ENCODE measurements at places on chromosomes 3 and 15.

DNA sequence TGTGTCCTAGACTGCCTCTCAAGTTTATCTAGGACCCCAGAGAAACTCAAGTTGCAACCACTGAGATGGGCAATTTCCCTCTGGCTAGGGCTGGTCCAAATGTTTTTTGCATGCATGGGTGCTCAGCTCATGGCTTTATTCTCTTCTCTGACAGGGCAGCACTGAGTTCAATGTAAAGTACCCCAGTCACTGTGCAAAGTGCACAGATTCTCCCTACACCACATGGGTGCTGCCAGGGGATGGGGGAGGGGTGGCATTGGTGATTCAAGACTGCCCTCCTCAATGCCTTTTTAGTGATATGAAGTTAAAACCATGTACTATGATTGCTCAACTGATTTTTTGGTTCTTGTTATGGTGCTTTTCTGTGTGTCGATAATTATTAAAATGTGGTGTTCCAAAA, 14.8 kb upstream of the RAD51 start:
- DNase-seq = no peak

DNA sequence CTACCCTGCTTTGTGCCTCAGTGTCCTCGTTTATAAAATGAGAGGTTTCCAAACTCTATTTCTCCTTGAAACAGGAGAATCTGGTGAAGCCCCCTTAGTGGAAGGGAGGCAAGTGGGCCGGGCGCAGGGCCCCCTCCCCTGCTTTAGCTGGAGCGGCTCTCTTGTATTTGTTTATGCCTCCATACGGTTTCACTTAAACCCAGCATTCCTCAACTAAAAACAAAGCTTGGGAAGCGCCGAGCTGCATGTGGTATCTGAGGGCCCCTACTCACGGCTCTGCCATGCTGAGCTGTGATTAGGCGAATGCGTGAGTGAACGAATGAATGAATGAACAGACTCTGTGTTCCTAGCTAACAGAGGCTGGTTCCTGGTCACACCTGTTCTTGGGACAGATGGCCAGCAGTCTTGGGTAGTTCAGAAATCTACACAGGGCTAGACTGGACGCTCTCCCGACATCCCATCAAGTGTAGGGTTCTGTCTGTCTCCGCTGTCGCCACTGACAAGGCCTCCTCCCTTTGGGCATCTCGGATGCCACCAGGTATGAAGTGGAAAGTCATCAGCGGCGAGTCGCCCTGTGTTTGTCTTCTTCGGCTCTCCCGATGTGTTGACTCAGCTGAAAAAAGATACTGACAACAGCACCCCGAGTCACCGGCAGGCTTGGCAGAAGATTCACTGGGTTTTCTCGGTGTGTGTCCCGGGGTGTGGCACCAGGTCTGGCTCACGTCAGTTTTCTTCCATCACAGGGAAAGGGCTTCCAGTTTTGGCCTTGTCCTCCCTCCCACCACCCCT, 42.4 kb upstream of the VPS8 start:
- no peak for DNase-seq

DNA sequence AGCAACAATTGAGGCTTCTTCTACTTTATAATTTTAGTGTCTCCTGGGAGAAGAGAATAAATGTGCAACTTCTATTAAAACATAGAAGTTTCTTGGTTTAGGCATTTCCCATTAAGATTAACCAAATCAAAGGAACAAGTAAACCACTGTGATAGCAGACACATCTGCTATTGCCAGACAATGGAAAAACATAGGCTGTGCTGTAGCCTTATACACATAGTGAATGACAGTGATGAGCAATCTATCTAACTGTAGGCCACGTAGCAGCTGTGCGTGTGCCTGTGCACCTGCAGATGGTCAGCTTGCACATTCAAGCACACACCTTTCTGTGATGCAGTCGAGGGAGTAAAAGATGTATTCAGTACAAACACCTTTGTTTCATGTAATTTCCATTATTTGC, 32.7 kb downstream of the GNB4 start:
- DNase-seq = no peak

DNA sequence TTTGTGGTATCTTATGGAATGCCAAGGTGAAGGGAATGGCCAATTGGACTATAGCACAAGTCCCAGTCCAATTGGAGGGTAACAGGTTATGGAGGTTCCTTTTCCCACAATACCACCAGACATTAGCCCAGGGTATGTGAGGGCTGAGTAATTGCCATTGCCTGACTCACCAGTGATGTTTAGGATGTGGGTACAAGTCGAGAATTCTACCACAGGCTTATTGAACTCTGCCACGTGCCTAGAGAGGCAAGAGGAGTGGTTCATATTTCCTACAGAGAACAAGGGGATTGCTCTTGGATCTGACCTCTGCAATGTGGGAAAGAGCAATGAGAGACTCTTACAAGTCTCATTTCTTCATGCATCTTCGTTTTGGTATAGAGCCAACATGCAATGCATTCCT, 85.0 kb upstream of the XCR1 start:
- DNase-seq = peak; percentile 83

DNA sequence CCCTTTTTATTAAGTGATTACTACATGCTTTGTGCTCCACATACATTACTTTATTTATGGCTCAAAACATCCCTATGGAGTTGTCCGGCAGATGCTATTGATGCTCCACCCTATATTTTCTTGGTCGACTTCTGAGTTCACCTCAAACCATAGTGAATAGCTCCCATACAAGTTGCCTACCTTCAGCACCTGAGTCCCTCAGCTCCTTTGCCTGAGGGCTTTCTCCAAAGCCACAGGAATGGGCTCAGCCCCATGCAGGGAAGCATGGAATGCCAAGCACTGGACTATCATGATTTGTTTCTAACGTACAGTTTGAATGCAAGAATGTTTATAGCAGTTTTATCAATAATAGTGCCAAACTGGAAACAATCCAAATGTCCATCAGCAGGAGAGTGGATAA, 124.8 kb upstream of the TNIK start:
- no peak for DNase-seq

DNA sequence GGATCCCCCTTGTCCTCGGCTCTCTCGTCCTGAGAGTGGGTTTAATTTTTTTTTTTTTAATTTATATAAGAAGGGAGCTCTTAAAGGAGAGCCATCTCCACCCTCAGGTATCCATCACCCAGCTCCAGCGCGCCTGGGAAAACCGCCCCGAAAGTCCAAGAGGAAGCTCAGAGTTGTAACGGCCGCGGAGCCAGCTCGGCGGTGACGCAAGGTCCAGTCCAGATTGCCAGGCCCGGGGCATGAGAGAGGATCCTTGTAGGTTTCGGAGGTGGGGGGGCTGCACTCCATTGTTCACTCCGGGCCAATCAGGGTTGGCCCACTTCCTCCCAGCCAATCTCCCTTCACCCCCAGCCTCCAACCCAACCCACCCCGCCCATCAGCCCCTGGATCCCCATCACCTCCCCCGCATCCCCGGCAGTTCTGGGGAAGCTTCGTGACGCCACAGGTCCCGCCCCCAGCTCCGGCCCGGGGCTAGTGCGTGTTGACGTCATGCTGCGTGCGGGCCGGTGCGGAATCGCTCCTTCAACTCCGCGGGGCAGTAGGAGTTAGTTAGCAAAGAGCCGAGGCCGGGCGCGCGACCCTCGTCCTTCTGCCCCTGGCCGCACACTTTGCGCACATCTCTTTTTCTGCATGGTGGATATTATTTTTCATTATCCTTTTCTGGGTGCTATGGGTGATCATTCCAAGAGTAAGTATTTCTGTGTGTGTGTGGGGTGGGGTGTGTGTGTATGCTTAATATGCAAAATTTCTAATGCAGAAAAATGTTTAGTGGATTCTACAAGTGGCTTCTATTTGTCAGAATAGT, at the start of gene ISL2:
Gene ISL2, plus strand, starts transcription at position 520 of the 805 bp plus-strand sequence. Its CDS starts 111 bp downstream, at position 631.
- DNase-seq = peak; percentile 98

DNA sequence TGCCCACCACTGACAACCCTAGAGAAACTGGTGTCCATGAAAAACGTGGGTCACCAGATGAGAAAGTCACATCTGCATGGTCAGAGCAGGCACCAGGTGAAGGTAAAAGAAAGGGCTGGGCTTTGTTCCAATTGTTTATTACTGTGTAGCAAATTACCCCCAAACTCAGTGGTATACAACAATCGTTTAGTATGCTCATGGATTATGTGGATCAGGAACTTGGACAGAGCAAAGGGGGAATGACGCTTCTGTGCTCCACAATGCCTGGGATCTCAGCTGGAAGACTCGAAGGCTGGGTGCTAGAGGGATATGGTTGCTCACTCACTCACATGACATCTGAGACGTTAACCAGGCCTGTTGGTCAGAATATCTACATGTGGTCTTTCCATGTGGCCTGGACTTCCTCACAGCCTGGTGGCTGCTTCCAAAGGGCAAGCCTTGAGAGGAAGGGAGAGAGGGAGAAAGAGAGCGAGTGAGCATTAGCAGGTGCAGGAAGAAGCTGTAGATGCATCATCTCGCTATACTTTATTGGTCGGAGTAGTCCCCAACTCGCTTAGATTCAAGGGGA, 44.9 kb downstream of the LPP start:
- no peak for DNase-seq

GRCh38 chr15:53827355-53827754, 67.9 kb upstream of the WDR72 start:
- no peak for DNase-seq

GRCh38 chr3:126557761-126558160, 971 bp downstream of the C3orf22 start:
- DNase-seq = no peak

- peak; percentile 26 for DNase-seq
Measured at GRCh38 chr15:79028411-79028964, 62.1 kb downstream of the RASGRF1 start.

- DNase-seq = no peak
Measured at GRCh38 chr15:39013262-39013661, 448.6 kb upstream of the RASGRP1 start.

GRCh38 chr15:77580996-77581682, 51.6 kb downstream of the LINGO1 start:
- no peak for DNase-seq

GRCh38 chr3:172038798-172039435, 461 bp upstream of the FNDC3B start:
- DNase-seq = peak; percentile 25

DNA sequence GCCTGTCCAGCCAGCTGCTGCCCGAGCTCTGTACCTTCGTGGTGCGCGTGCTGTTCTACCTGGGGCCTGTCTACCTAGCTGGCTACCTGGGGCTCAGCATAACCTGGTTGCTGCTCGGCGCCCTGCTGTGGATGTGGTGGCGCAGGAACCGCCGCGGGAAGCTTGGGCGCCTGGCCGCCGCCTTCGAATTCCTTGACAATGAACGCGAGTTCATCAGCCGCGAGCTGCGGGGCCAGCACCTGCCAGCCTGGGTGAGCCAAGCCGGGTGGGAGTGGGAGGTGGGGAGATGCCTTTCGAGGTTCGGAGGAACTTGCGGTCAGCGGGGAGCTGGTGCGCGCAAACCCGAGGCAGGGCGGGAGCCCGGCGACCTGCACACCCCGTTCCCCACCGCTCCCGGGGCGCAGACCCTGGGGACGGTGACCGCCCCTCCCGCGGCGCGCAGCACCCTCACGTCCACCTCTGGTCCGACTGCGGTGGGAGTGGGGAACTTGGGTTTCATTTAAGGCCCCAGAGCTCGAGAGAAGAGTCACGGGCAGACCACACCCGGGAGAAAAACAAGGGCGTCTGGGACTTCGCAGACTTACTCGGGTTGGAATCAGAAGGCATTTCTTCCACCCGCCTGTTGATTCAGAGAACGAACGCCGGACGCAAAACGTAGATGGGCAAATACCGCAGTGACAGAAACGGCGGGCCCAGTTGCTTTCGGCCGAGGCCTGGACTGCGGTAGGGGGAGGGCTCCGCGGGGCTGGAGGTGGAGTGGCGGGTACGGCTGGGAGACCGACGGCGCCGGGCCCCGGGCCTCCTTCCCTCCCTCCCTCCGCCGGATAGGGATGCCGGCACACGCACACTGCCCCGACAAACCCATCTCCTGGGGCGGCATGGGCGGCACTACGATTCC, 708 bp downstream of the ESYT3 start:
- DNase-seq = no peak

DNA sequence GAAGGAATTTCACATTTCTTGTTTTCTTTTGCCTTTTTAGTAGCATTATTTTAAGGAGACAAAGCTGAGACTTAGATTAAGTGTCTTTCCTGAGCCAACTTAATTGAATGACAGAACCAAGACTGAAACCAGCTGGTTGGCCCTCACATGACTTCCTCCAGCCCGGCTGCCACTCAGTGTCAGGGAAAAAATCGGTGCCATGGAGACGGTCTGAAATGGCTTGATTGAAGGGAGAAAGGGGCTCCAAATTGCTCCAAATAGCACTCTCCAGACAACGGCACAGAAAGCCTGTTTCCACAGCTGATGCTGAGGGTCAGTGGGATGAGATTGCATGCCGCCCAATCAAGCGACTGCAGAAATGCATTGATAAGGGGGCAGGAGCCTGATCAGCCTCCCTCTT, 475.2 kb upstream of the IL12A start:
- no peak for DNase-seq

GRCh38 chr15:67267440-67267839, 12.9 kb downstream of the IQCH start:
- no peak for DNase-seq

DNA sequence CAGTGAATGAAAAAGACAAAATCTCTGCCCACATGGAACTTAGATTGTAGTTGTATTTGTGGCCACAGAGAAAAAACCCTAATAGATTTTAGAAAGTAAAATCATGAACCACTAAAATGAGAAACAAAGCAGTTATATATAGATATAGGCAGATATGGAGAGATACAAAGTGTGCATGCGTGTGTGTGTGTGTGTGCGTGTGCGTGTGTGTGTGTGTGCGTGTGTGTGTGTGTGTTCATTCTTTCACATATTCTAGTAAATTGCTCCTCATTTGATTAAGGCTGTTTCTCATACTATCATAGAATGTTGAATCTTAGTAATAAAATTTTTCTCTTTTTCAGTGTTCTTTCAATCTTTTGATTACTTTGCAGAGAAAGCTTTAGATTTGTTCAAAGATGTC, 118.6 kb downstream of the DNAJB8 start:
- DNase-seq = no peak

DNA sequence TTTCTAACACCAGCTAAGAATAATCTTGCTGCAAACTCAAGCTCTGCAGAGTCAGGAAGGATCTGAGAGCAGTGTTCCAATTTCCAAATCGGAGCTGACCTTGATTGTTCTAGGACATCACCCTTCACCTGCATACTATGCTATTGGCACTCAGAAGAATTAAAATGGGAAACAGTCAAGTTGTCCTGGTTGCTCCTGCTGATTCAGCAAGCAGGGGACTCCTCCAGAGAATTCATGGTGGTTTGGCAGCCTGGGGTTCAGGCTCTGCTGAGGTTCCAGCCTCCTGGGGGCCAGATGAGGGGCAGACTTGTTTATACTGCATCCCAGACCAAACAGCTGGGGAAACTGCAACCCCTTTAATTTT, 213.7 kb upstream of the ADAMTS9 start:
- DNase-seq = no peak

GRCh38 chr3:196008929-196009328, 73.0 kb downstream of the TFRC start:
- DNase-seq = no peak

- DNase-seq = no peak
Measured at GRCh38 chr15:28786521-28786920, 61.9 kb downstream of the GOLGA6L7 start.

DNA sequence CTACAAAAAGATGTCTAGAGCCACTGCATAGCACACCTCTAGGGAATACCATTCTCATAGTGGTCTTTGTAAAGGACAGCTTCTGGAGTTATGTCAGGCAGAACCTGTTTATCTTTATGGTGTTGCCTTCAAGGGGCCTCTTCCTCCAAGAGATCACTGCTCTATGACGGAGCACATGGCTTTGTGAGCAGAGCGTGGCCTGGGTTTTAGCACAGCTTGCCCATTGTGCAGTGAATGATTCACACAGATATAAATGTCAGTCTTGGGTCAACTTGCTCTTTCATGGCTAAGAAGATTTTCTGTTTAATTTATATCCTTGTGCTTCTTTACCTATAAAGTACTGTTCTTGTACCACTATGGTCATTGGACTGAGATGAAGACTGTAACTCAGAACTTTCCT, 41.5 kb upstream of the RBMS3 start:
- DNase-seq = no peak

Data from HCEC 1CT (cell line).